ENCODE measurements at places on chromosomes 16 and 17.

DNA sequence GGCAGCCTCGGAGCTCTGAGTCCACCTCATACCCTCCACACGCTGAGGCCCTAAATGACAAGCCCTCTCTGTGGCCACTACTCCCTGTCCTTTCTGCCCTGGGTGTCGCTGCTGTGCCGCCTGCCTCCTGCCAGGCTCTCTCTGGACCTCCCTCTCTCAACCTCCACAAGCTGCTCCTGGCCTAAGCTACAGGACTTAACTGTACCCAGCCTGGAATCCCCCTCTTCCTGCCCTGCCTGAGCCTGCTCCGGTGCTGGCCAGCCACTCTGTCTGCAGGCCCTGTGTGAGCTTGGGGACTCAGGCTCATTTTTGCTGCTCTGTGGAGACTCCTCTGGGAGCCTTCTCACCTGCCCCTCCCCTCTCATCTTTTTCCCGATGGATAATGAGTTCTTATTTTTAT is 21.5 kb downstream of the IFT140 start:
- no peak for DNase-seq

DNA sequence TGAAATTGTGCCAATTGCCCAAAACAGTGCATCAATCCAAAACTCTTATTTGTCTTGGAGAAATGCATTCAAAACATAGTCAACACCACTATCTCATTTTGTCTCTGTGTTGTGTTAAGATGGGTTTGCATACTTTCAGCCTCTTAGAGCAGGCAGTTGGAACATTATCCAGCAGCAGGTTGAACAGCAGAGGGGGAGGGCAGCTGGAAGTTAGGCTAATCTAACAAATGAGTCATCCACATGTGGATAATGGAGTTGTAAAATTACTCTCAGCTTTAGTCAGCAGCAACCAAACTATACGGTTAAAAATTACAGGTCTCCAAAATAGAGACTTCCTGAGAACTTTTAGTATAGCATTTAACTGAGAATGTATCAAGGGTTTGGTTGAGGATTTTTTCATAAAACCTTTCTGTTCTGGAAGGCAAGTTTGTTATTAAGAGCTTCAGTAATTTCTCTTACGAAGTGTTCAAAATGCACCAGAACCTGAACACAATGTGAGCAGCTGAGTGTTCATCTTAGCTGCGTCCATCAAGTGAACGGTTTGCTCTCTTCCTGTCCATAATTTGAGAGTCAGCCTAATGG is 46.3 kb downstream of the PRKCA start:
- DNase-seq: peak; percentile 25

DNA sequence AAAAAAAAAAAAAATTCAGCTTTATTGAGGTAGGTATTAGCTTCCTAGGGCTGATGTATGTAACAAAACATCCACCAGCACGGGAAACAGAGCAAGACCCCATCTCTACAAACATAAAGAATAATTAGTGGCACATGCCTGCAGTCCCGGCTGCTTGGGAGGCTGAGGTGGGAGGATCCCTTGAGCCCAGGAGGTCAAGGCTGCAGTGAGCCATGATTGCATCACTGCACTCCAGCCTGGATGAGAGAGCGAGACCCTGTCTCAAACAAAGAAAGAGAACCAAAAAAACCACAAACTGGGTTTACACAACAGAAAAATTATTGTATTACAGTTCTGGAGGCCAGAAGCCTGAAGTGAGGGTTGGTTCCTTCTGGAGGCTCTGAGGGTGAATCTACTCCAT is 4.0 kb upstream of the MMP25 start:
- no peak for DNase-seq

DNA sequence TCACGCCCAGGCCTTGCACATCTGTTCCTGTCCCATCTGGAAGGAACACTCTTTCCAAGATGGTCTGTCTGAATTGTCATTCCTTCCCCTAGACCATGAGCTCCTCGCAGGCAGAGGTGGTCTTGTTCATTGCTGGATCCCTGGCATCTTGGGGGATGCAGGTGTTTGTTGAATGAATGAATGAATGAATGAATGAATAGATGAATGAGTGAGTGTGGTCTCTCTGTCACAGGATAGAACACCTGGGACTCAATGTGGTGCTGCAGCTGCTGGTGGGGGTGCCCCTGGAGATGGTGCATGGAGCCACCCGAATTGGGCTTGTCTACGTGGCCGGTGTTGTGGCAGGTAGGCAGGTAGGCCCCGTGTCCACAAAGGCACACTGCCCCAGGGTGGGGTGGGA is 32.2 kb downstream of the RHBDL3 start:
- no peak for DNase-seq

- DNase-seq: no peak
Observed at GRCh38 chr17:82658796-82659452, 10.7 kb upstream of the WDR45B start.

DNA sequence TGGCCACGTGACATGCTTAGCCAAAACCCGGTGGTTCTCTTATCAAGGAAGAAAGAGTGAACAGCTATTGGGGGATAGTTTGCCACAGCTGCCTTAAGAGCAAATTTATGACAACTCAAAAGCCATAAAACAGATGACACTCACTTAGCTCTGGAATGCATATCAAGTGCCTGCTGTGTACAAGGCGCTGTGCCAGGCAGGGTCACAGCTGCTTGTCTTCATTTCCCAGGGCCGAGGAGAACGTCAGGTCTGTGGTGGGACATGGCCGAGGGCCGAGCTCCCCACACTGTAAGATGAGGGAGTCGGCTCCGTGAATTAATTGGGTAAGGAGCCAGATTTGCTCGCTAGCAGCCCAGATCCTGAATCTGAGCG is 14.0 kb downstream of the EEF2K start:
- DNase-seq: no peak

GRCh38 chr16:53022374-53022773 is 30.3 kb downstream of the CHD9NB start:
- peak; percentile 16 for DNase-seq

GRCh38 chr17:7479213-7480088 is at the start of gene ZBTB4:
ZBTB4 (minus strand) TSS chr17:7479631; CDS start chr17:7466801, 12,830 bp downstream.
- DNase-seq: no peak

- DNase-seq: no peak
Observed at GRCh38 chr17:34167354-34167753, 87.7 kb upstream of the CCL2 start.

- no peak for DNase-seq
Observed at GRCh38 chr17:62916684-62917571, 49.1 kb upstream of the TANC2 start.

DNA sequence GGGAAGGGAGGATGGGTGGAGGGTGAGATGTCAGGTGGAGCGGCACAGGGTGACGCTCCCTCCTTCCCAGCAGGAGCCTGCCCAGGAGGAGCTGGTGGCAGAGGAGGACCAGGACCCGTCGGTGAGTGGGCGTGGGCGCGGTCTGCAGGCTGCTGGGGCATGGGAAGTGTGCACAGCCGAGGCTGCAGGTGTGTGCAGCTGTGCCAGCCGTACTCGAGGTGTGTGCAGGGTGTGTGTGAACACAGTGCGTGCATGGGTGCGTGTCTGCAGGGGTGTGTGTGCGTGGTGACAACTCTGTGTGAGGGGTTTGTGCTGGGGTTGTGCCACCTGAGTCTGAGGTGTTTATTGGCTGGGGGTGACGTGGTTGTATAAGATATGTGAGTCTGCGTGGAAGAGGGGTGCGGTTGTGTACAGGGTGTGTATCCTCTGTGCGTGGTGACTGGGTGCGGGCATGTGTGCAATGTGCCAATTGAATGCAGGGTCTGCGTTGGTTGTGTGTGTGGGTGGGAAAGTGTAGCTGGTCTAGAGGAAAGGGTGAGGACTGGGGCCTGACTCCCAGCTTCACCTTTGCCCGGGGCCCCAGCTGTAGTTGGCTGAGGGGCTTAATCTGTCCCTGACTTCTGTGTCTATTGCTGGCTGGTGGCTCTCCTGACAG is 670 bp downstream of the TNFSF12 start:
- no peak for DNase-seq

GRCh38 chr17:67982686-67983382 is 13.4 kb downstream of the C17orf58 start:
- DNase-seq: no peak

DNA sequence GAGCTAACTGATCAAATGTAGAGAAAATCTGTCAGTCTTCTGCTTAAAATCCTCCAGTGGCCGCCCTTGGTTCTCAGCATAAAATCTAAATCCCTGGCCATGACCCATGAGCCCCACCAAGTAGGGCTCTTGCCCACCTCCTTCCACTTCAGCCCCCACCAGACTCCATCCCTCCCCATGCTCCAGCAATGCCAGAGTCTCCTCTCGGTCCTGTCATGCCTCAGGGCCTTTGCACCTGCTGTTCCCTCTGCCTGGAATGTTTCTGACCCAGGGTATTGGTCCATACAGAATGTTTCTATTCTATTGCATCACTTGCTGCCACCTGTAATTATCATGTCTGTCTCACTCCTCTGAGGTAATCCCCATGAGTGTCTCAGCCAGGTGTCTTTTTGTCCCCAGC is 22.4 kb downstream of the FA2H start:
- DNase-seq: no peak

DNA sequence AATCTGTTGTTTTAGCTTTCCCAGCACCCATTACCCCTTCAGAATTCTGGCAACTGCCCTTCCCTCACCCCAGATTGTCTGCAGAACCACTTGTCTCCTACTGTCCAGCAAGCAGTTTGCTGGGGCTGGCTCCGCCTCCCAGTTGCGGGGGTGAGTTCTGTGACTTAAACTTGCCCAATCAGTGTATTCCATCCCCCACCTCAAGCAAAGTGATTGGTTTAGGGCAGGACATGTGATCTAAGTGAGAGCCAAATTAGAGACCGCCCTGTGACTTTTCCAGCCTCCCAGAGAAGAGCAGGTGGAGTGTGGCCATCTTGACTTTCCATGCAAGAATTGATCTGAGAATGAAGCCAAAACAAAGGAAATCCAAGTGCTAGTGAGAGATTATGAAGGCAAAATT is 22.7 kb upstream of the SRCIN1 start:
- DNase-seq: no peak

- DNase-seq: no peak
Observed at GRCh38 chr17:74135391-74136167, 67.9 kb upstream of the RPL38 start.

DNA sequence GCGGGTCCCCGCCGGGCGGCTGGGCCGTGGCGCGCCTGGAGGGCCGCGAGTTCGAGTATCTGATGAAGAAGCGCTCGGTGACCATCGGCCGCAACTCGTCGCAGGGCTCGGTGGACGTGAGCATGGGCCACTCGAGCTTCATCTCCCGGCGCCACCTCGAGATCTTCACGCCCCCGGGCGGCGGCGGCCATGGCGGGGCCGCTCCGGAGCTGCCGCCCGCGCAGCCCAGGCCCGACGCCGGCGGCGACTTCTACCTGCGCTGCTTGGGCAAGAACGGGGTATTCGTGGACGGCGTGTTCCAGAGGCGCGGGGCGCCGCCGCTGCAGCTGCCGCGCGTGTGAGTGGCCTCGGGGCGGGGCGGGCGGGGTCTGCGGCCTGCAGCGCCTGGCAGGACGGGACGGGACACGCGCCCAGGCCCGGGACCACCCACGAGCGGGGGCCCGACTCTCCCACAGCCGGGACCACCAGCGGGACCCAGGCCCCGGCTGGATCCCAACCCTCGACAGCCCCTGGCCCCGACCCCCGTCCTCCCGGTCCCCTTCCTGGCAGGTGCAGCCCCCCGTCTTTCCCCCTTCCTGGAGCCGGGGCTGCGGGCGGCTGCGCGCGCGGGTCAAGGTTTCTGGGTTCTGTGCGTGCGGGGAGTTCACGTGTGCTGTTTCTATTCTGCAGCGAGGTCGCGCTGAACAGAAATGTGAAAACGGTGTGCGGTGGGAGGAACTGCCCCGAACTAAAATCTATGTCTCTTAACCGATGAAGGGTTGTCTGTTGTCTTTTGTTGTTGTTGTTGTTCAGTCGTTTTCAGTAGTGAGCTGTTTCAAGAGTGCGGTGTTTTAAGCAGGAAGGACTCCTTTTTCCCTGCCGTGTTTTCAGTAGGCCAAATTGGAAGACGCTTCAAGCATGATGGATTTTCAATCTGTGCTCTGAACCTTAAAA is 705 bp downstream of the FOXK2 start:
- DNase-seq: no peak

DNA sequence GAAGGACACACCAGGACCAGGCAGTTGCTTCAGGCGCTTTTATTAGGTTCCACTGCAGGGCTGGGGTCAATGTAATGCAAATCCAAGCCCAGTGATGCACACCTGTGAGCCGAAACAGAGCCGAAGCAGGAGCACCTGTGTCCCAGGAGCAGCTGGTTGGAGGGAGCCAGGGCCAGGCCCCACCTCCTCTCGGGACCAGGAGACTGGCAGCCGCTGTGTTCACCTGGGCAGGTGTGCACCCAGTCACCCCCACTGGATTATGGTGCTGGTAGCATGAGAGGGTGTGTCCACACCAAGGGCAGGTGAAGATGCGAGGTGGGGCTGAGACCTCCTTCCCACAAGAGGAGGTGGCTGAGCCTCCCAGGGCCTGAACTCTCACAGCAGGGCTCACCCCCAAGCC is 4.7 kb upstream of the FAAP100 start:
- no peak for DNase-seq

GRCh38 chr16:10465821-10466220 is 80.0 kb downstream of the ATF7IP2 start:
- DNase-seq: no peak

- DNase-seq: no peak
Observed at GRCh38 chr16:70453117-70453891, 1.1 kb upstream of the FCSK start.

Measured in brain pericyte (primary cell).